ENCODE measurements at places on chromosomes 7 and 10. TPM values are rescaled to one million over a fixed set of nuclear protein-coding genes. Genes with fewer than 3 reads are reported as not detected.

The GRIFIN gene
- not detected for polyA plus RNA-seq

The CALML3 gene
- not detected for polyA plus RNA-seq

The IL6 gene
- 0.51 TPM for polyA plus RNA-seq

The GRM3 gene
- not detected for polyA plus RNA-seq

The CNPY1 gene
- polyA plus RNA-seq: not detected
